ENCODE measurements at places on chromosomes 2 and 18. TPM values are rescaled to one million over a fixed set of nuclear protein-coding genes. Genes with fewer than 3 reads are reported as not detected.

DNA sequence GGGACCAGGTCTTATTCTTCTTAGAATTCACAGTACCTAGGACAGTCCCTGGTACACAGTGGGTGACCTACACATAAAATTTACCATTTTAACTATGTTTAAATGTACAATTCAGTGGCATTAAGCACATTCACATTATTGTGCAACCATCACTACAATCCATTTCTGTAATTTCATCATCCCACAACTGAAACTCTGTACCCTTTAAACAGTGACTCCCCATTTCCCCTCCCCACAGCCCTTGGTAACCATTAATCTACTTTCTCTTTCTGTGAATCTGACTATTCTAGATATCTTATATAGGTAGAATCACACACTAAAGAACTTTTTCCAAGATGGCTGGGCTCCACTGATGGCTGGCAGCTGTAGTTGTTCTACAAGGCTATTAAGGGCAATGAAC is 41.6 kb downstream of the GFPT1 start:
- H3K4me3 ChIP-seq, result no peak overlapping the region
- H3K27me3 ChIP-seq, result no peaks in the 10 kb centered on the region
- H3K27ac ChIP-seq, result peak overlapping the region; percentile 85
- peak; percentile 31 for DNase-seq
- H3K4me1 ChIP-seq, result peaks cover 18% of the 10 kb centered on the region
- peaks cover 28% of the 10 kb centered on the region for H3K36me3 ChIP-seq

DNA sequence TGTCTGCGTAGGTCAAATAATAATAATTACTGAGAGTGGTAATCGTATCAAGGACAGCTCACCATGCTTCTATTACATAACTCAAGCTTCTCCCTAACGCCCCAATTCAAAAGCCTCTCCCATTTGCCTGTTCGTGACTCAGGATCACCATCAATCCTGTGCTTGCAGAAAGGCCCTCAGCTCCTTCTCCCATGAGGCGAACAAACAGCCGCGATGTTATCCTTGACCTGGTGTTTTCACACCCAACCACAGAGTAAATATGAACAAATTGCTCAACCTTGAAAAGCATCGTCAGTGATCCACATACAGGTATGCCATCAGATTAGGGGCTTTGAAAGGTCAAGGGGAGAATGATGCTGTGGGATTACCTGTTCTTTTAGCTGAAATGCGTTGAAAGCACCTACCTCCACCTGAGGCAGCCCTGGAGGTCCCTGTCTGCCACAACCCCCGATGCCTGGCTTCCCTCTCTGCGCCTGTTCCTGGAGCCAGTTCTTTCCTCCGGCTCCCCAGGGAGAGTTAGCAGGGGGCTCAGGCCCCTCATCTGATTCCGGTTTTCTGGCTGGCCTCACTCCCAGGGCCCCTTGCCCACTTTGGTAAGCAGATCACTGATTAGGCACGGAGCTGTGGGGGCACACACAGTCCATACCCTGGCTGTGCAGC is 39.1 kb upstream of the ODC1 start:
- no peak for DNase-seq
- H3K27ac ChIP-seq, result no peak overlapping the region

DNA sequence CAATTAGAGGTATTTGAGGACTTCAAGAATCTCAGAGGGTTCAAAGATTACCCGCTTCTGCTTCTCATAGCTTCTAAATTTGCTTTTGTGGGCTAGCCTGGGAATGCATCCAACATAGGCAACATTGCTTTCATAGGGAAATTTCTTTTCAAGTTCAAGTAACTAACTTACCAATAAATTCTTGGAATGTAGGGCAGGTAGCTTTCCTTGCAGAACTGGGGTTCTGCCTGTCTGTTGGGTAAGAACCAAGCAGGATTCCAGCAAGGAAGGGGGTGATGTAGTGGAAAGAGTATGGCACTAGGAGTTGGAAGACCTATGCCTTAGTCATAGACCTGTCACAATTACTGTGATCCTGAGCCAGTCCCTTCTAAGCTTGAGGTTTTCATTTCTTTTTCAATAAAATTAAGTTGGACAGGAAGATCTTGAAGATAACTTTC is 164.1 kb downstream of the FHOD3 start:
- no peak for DNase-seq
- H3K4me1 ChIP-seq, result no peaks in the 10 kb centered on the region

GRCh38 chr2:31893094-31893493 is 117.7 kb downstream of the MEMO1 start:
- no peak overlapping the region for H3K4me3 ChIP-seq
- H3K4me1 ChIP-seq, result peaks cover 8% of the 10 kb centered on the region
- H3K36me3 ChIP-seq, result peaks cover 25% of the 10 kb centered on the region
- no peaks in the 10 kb centered on the region for H3K27me3 ChIP-seq
- H3K27ac ChIP-seq, result no peak overlapping the region

DNA sequence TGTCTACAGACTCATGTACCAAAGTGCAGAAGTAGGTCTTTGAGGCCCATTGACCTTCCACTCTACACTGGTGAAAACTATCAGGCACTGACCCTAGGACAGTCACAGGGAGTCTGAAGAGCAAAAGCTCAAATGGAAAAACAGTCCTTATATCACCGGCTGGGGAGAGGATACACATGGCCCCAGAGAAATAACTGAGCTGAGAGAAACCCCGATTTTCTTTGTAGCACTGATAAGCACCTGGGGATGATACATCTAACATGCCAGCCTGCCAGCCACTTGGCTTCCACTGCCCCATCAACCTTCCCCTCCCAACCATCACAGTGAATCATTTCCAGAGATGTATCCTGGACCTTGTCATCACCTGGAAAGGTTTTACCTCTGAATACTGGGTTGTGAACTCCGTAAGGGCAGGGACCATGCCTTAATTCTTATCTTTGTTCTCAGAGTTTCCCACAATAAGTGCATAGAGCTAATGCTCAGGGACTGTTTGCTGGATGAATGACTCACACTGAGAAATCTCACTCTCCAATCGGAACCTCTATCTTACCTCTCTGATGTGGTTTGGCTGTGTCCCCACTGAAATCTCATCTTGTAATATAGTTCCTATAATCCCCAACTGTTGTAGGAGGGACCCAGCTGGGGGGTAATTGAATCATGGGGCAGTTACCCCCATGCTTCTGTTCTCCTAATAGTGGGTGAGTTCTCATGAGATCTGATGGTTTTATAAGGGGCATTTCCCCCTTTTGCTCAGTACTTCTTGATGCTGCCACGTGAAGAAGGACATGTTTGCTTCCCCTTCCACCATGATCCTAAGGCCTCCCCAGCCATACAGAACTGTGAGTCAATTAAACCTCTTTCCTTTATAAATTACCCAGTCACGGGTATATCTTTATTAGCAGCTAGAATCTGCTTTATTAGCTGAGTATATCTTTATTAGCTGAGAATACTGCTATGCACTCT is 37.1 kb downstream of the EVA1A start:
- no peaks in the 10 kb centered on the region for H3K36me3 ChIP-seq
- DNase-seq, result peak; percentile 3
- no peak overlapping the region for H3K27ac ChIP-seq
- peaks cover 3% of the 10 kb centered on the region for H3K4me1 ChIP-seq

DNA sequence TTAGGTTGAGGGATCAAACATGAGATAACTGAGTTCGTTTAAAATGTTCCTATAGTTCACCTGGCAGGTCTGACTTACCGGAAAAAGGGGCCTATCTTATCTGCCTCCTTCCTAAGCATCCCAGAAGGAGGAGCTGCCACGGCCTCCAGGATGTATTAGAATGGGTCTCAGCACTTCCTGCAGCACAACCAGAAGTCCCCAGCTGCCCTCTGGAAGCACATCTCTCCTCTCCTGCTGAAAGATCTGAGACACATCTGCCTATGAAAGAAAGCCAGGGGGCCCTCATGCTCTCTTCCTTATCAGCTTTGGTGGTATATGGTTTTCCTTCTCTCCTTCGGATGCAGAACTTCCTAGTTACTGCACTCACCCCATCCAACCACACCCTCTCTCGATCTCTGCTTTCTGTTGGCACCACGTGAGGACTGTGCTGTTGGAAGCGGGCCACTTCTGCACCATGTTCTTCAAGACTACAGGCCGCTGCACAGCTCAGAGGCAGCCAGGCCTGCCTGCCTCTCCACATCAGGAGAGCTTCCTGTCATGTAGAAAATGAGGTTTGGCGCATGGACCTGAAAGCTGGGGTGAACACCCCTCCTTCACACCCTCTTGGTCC is 6.5 kb downstream of the IGFBP5 start:
- no peak overlapping the region for H3K4me3 ChIP-seq
- no peak for DNase-seq
- H3K4me1 ChIP-seq, result peaks cover 15% of the 10 kb centered on the region

GRCh38 chr18:22650247-22650646 is 232.5 kb upstream of the CTAGE1 start:
- H3K27me3 ChIP-seq, result peaks cover 8% of the 10 kb centered on the region
- no peak for DNase-seq
- H3K4me1 ChIP-seq, result no peaks in the 10 kb centered on the region
- H3K4me3 ChIP-seq, result no peak overlapping the region

DNA sequence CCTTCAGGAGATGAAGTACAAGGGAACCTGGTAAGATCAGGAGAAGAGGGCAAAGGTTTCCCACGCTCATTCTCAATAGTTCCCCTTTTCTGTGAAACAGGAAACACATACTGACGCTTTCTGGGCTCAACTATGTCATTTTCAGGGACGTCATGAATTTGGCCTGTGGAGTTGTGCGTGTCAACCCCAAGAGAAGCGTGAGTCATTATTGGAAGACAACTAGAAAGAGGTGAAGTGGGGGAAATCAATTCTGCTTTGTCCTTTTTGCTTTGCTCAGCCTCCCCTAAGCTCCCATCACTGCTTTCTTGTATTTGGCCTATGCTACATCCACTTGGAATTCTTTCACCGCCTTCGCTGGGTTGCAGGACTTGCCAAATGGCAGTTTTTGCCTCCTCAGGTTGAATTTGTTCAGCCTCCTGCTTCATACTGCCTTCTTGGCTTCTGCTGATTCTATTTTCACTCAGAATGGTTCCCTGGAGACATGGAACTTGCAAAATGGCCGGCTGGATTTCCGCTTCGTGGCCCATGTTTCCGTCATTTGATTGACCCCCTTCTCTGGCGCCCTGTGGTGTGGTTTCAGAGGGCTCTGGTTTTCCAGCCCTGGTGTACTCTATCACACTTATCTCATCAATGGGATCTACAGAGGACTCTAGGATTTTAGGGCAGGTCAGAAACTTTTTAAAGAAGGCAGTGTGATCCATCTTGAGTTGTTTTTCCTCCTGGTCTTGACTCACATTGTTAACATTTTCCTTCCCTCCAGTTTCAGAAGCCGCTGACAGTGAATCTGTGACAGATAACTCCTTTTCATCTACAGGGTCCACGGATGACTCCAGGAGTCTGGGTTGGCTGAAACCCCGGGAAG is 93.3 kb downstream of the ALPK2 start:
- no peak overlapping the region for H3K4me3 ChIP-seq
- no peaks in the 10 kb centered on the region for H3K36me3 ChIP-seq
- H3K27ac ChIP-seq, result peak overlapping the region; percentile 57
- peaks cover 53% of the 10 kb centered on the region for H3K4me1 ChIP-seq
- DNase-seq, result peak; percentile 31

DNA sequence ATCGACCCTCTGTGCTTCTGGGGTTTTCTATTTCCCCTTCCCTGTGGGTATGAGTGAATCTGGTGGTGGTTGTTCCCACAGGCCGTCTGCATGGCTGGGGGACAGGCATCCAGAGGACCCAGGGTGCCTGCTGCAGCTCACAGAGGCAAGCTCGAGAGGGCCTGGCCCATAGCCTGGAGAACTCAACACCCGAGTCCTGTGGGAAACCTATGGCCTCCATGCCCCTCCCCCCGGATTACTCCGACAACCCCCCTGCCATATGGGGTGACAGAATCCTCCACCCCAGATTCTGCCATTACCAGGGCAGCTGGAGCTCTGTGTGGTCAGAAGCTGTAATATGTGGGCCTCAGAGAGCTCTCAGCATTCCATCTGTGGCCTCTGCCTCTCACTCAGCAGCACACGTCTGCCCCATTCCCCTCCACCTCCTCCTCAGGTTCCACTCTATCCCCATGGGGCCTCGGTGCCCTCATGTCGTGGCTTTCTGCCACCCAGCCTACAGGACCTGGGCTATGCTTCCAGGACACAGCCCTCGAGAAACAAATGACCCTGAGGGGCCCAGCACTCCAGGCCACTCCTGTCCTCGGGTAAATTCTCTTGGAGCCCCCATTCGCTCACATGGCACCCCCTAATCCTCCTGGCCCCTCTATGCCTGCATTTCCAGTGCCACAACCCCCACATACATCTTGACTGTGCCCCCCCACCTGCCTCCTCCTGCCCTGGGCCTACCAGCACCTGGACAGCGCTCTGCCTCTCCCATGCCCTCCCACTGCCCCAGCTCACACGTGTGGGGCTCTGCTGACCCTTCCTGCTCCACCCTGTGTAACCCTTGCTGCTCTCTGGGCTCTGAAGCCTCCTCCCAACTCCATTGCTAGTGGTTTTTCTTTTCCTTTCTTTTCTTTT is 3.6 kb downstream of the MZT2A start:
- no peaks in the 10 kb centered on the region for H3K27me3 ChIP-seq
- H3K36me3 ChIP-seq, result peaks cover 37% of the 10 kb centered on the region
- DNase-seq, result no peak
- H3K27ac ChIP-seq, result peak overlapping the region; percentile 63

DNA sequence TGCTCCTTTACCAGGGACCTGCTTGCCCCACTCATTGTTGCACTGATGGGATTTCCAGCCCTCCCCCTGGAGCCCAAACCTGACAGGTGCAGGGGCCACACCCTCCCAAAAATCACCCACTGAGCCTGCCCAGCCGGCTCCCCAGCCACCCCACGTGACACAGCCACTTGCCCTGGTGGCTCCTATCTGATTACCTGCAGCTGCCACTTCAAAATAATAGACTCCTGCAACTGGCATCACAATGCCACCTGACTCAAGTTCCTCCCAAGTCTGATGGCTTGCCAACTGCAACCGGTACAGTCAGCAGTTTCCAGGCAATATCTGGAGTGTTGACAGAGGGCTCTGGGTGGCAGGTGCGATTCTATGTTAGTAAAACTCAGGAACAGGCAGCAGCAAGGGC is 66.2 kb downstream of the CRACDL start:
- H3K4me1 ChIP-seq, result no peaks in the 10 kb centered on the region
- H3K27ac ChIP-seq, result no peak overlapping the region
- DNase-seq, result no peak
- H3K4me3 ChIP-seq, result no peak overlapping the region
- no peaks in the 10 kb centered on the region for H3K36me3 ChIP-seq

GRCh38 chr2:240023792-240024191 is 1.4 kb downstream of the NDUFA10 start:
- peak overlapping the region; percentile 95 for H3K4me3 ChIP-seq
- H3K27me3 ChIP-seq, result no peaks in the 10 kb centered on the region
- peaks cover 13% of the 10 kb centered on the region for H3K4me1 ChIP-seq
- peaks cover 14% of the 10 kb centered on the region for H3K36me3 ChIP-seq

MC5R gene
- not detected for total RNA-seq

TMEM200C gene
- not detected for total RNA-seq

COLEC11 gene
- total RNA-seq, result 0.52 TPM

TBR1 gene
- total RNA-seq, result not detected

IGFBP5 gene
- total RNA-seq, result not detected

CYB5A gene
- 48.5 TPM for total RNA-seq

SP140 gene
- total RNA-seq, result 46.8 TPM

FIGN gene
- not detected for total RNA-seq

EVX2 gene
- not detected for total RNA-seq
